ENCODE measurements at places on chromosomes 1 and 21. TPM values are rescaled to one million over a fixed set of nuclear protein-coding genes. Genes with fewer than 3 reads are reported as not detected.

The ANKRD35 gene
- 1.6 TPM for polyA plus RNA-seq

The SSR2 gene
- 245 TPM for polyA plus RNA-seq

The MAD2L2 gene
- 37.6 TPM for polyA plus RNA-seq

The TGFB2 gene
- 0.31 TPM for polyA plus RNA-seq

The SLC16A4 gene
- 0.72 TPM for polyA plus RNA-seq

The KRTAP10-1 gene
- not detected for polyA plus RNA-seq

The CRABP2 gene
- 0.22 TPM for polyA plus RNA-seq

The TSSK3 gene
- polyA plus RNA-seq: not detected

GRCh38 chr1:231348442-231348841 lies 10.3 kb downstream of the SPRTN start:
- H3K4me1 ChIP-seq: peaks cover 1% of the 10 kb centered on the region
- DNase-seq: no peak
- no peak overlapping the region for H3K4me3 ChIP-seq

GRCh38 chr1:231818337-231818736 lies 191.7 kb downstream of the DISC1 start:
- H3K4me3 ChIP-seq: no peak overlapping the region
- H3K36me3 ChIP-seq: no peaks in the 10 kb centered on the region
- no peak overlapping the region for H3K27ac ChIP-seq
- no peaks in the 10 kb centered on the region for H3K4me1 ChIP-seq
- no peaks in the 10 kb centered on the region for H3K27me3 ChIP-seq
- no peak for DNase-seq

DNA sequence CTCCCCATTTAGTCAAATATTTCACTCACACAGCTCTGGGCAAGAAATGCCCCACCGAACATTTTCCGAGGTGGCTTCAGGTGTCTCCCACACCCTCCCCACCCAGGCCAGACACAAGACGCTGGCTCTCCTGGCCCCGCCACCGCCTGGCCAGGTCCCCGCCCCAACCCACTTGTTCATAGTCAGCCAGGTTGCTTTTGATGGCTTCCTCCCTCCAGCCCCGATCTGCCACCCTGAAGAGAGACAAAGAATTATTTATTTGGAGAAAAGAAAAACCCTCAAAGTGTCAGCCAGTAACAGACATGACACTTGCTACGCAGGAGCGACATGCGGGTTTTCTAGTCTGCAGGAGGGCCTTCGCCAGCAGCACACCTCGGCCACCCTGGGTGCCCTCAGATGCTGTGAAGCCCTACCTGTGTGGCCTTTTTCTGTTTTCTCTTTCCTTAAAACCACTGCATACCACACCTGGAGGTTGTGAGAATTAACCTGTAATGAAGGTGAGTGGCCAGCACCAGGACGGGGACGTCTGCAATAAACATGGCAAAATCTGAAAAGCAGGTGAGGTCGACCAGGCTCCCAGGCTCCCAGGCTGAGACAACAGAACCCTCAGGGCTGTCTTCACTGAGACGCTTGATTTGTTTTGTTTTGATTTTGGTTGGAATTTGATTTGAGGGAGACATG lies 27.2 kb downstream of the SSBP3 start:
- H3K27me3 ChIP-seq: no peaks in the 10 kb centered on the region
- no peak overlapping the region for H3K4me3 ChIP-seq

- peaks cover 58% of the 10 kb centered on the region for H3K4me1 ChIP-seq
- peak overlapping the region; percentile 7 for H3K4me3 ChIP-seq
- H3K36me3 ChIP-seq: no peaks in the 10 kb centered on the region
- H3K27ac ChIP-seq: peak overlapping the region; percentile 84
- DNase-seq: no peak
These were observed 6.4 kb downstream of the CTPS1 start for GRCh38 chr1:40985875-40986274.

- H3K27ac ChIP-seq: no peak overlapping the region
- H3K4me1 ChIP-seq: no peaks in the 10 kb centered on the region
- H3K4me3 ChIP-seq: no peak overlapping the region
These were observed 973.2 kb downstream of the NCAM2 start for GRCh38 chr21:21971384-21971783.

- no peaks in the 10 kb centered on the region for H3K27me3 ChIP-seq
- no peak overlapping the region for H3K27ac ChIP-seq
- no peaks in the 10 kb centered on the region for H3K36me3 ChIP-seq
- H3K4me1 ChIP-seq: no peaks in the 10 kb centered on the region
These were observed 29.7 kb downstream of the ZBTB8A start for GRCh38 chr1:32568929-32569328.

GRCh38 chr1:235972311-235972689 lies 92.6 kb downstream of the NID1 start:
- peaks cover 12% of the 10 kb centered on the region for H3K36me3 ChIP-seq
- H3K4me1 ChIP-seq: no peaks in the 10 kb centered on the region
- H3K27ac ChIP-seq: peak overlapping the region; percentile 53

DNA sequence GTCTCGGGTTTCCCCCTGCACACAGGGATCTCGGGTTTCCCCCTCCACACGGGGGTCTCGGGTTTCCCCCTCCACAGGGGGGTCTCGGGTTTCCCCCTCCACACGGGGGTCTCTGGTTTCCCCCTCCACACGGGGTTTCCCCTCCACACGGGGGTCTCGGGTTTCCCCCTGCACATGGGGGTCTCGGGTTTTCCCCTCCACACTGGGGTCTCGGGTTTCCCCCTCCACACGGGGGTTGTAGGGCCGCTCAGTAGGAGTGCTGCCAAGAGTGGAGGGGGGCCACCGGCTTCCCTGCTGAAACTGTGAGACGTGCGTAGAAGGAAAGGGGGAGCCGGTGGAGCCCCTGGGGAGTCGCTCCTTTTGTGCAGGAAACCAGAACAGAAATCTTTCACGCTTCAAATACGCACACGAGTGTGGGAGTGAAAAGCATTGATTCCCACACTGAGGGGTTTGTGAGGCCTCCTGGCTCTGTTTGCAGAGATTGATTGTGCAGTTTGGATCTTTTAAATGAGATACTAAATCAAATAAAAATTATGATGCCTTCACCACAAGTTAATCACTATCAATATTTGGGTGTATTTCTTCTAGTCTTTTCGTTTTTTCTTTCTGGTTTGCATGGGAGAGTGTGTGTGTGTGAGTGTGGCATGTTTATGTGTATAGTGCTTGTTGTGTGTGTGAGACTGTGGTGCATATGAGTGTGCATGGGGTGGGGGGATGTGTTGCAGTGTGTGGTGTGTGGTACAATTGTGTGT lies 54.3 kb upstream of the TRAPPC10 start:
- H3K36me3 ChIP-seq: peaks cover 22% of the 10 kb centered on the region
- H3K4me3 ChIP-seq: no peak overlapping the region
- no peak for DNase-seq
- H3K27ac ChIP-seq: no peak overlapping the region
- H3K4me1 ChIP-seq: peaks cover 3% of the 10 kb centered on the region
- no peaks in the 10 kb centered on the region for H3K27me3 ChIP-seq

DNA sequence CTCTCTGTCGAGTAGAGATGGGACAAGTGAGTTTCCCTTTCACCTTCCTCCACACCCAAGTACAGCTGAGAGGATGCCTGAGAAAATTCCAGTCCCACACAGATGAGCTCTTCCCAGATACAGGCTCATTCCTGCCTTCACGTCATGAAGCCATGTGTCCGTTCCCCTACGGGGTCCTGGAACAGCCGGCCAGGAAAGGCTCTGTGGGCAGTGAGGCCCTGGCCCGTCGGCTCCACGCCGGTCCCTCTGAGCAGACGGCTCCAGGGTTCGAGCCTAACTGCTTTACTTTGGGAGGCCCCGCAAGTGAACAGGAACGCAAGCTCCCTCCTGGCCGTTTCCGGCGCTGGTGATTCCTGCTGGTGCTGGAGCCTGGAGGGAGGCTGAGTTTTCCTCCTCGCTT lies 57.2 kb upstream of the ARHGEF16 start:
- H3K27ac ChIP-seq: no peak overlapping the region
- H3K27me3 ChIP-seq: peaks cover 4% of the 10 kb centered on the region
- no peak for DNase-seq
- H3K4me1 ChIP-seq: no peaks in the 10 kb centered on the region
- H3K36me3 ChIP-seq: no peaks in the 10 kb centered on the region

GRCh38 chr1:190564117-190564516 lies 86.5 kb upstream of the BRINP3 start:
- no peaks in the 10 kb centered on the region for H3K36me3 ChIP-seq
- H3K4me1 ChIP-seq: no peaks in the 10 kb centered on the region
- DNase-seq: no peak

DNA sequence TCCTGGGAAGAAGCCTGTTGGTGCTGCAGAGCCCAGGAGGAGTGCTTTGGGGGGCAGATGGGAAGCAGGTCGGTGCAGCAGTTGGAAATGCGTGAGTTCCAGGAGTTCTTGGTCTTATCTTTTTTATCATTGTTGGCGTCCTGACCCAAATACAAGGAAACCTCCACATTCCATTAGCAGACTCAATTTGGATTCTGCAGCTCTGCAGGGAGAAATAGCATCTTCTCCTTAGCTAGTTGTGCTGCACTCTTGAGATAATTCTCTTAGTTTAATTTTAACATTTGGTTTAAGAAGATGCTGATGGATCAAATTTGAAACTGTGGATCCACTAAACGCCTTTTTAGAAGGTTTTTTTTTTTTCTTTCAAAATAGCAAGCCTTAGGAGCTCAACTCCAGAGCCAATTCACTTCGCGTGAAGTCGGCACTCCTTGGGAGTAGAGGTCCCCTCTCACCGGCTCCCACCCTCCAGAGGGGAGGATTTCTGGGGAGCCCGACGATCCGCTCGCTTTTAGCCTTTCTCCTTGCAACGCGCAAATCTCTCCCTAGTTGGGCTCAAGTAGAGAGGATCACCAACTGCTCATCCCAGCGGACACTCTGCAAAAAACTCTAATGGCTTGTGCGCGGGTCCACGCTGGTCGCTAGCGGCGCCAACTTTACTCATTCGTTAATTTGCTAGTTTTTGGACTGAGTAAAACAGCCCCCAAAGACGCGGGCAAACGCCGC lies 1.3 kb downstream of the PLD5 start:
- no peak overlapping the region for H3K4me3 ChIP-seq
- H3K27ac ChIP-seq: no peak overlapping the region
- H3K4me1 ChIP-seq: peaks cover 2% of the 10 kb centered on the region
- H3K27me3 ChIP-seq: no peaks in the 10 kb centered on the region

- no peak overlapping the region for H3K4me3 ChIP-seq
- no peak overlapping the region for H3K27ac ChIP-seq
- H3K4me1 ChIP-seq: peaks cover 17% of the 10 kb centered on the region
- DNase-seq: no peak
These were observed 29.8 kb upstream of the CFAP298 start for GRCh38 chr21:32641710-32642698.

GRCh38 chr1:79899914-79900313 lies 893.4 kb upstream of the ADGRL4 start:
- no peak for DNase-seq
- no peak overlapping the region for H3K4me3 ChIP-seq
- no peaks in the 10 kb centered on the region for H3K4me1 ChIP-seq
- H3K27ac ChIP-seq: no peak overlapping the region
- no peaks in the 10 kb centered on the region for H3K27me3 ChIP-seq

GRCh38 chr1:220734571-220735326 lies 13.4 kb upstream of the MTARC2 start:
- no peaks in the 10 kb centered on the region for H3K27me3 ChIP-seq
- H3K27ac ChIP-seq: peak overlapping the region; percentile 82
- peaks cover 8% of the 10 kb centered on the region for H3K4me1 ChIP-seq
- H3K4me3 ChIP-seq: peak overlapping the region; percentile 5
- H3K36me3 ChIP-seq: no peaks in the 10 kb centered on the region
- no peak for DNase-seq

- DNase-seq: no peak
- H3K27me3 ChIP-seq: no peaks in the 10 kb centered on the region
- no peaks in the 10 kb centered on the region for H3K36me3 ChIP-seq
- no peaks in the 10 kb centered on the region for H3K4me1 ChIP-seq
- H3K4me3 ChIP-seq: no peak overlapping the region
These were observed 513.0 kb downstream of the NUF2 start for GRCh38 chr1:163834778-163835177.

DNA sequence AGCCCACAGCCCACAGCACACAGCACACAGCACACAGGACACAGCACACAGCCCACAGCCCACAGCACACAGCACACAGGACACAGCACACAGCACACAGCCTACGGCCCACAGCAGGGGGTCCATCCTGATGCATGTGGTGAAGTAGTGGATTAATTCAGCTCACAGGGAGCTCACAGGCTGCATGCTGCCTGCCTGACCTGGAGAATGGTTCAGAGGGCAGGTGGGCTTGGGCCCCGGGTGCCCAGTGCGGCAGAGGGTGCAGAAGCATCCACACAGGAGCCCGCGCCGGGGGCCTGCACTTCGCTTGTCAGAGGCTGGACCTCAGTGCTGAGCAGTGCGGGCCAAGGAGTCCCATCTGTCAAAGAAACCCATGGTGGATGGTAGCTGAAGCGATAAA lies 21.1 kb upstream of the AJAP1 start:
- no peaks in the 10 kb centered on the region for H3K36me3 ChIP-seq
- no peak overlapping the region for H3K4me3 ChIP-seq
- no peak overlapping the region for H3K27ac ChIP-seq
- no peaks in the 10 kb centered on the region for H3K4me1 ChIP-seq

DNA sequence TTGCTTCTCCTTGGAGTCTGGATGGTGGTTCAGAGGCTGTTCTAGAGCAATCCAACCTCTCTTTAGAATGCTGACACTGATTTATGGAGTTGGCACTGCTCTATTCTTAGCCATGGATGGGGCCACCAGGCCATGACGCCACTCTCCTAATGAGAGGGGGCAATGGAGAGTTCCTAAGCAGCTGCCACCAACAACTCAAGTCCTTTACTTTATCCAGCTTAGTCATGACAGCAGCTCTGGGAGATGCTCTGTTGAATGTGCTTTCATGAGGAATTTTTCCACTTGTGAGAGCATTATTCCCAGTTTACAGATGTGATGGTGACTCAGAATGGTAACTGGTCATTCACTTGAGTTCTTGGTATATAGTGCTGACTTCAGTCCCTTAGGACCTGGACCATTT lies 366.3 kb downstream of the HHAT start:
- DNase-seq: no peak
- H3K4me3 ChIP-seq: no peak overlapping the region
- H3K4me1 ChIP-seq: peaks cover 4% of the 10 kb centered on the region
- H3K27ac ChIP-seq: no peak overlapping the region
- H3K36me3 ChIP-seq: no peaks in the 10 kb centered on the region

All from liver (tissue), 10 donors.